Urothelium cell line (cell line): ENCODE measurements at places on chromosomes 2 and 18.

- DNase-seq = no peak
These were observed 17.2 kb downstream of the GKN2 start for GRCh38 chr2:68935471-68935870.

GRCh38 chr2:200086911-200087310 lies 131.5 kb downstream of the MAIP1 start:
- DNase-seq = peak; percentile 9

DNA sequence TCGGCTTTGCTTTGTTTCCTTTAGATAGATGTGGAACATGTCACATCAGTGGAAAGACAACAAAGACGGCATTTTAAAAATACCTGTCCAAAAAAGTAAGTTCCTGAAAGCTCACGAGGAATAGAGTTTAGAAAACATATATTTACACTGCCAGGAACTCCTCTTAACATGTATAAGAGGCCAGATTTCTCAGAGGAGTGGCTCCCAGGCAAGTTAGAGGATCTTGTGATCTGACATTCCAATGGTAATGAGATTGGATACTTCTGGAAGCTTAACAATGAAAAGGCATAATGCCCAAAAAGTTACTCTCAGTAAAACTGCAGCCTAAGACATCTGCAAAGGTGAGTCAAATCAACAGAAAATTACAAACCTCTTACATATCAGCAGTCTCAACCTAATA lies 77.1 kb downstream of the CYRIA start:
- no peak for DNase-seq

GRCh38 chr2:39918886-39919285 lies 139.8 kb upstream of the THUMPD2 start:
- DNase-seq = no peak

DNA sequence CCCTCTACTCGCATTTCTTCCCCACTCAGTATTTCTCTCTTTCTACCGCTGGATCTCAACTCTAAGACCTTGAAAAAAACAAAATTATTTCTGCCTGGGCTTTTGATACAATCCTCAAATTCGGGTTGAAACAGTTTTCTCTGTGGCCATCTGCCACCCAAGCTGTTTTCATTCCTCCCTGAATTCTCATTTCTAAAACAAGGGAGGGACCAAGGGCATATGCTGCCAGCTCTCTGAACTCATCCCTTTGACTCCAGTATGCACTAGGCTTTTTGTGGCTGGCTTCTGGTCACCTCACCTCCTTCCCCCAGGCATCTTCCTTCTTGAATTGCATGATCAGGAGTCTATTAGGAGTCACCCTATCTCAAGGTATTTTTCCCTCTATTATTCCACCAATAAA lies 49.5 kb downstream of the CCDC148 start:
- DNase-seq = no peak

DNA sequence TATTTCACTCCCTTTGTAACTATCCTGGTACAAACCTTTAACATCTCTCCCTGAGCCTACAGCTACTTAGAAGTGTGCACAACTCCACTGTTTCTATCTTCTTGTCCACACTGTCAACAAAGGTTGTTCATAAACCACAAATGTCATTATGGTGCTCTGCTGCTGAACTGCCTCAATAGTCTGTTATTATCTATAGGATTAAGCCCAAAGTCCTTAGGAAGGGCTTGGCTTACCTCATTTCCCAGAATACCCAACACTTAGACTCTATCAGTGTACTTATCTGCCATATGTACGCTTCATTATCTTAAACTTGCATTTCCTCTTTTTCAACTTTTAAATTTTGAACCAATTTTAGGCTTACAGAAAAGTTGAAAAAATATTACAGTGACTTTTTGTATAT lies 94.2 kb downstream of the HNMT start:
- DNase-seq = no peak

DNA sequence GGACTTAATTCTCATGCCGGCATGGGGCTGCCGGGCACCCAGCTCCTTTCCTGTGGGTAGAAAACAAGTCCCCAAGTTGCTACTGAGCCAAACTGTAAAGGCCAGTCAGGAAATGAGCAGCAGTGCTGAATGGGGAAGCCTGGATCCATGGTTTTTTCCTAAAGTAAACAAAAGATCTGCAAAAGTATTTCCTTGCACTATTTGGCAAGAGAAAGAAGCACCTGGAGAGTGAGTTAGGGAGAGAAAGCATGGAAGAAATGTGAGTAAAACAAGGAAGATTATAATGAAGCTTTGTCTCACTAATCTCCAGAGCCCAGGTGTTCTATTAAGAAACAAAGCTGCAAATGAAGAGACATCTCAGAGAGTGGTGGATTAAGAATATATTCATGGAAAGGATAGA lies 117.6 kb downstream of the METTL8 start:
- DNase-seq = no peak

DNA sequence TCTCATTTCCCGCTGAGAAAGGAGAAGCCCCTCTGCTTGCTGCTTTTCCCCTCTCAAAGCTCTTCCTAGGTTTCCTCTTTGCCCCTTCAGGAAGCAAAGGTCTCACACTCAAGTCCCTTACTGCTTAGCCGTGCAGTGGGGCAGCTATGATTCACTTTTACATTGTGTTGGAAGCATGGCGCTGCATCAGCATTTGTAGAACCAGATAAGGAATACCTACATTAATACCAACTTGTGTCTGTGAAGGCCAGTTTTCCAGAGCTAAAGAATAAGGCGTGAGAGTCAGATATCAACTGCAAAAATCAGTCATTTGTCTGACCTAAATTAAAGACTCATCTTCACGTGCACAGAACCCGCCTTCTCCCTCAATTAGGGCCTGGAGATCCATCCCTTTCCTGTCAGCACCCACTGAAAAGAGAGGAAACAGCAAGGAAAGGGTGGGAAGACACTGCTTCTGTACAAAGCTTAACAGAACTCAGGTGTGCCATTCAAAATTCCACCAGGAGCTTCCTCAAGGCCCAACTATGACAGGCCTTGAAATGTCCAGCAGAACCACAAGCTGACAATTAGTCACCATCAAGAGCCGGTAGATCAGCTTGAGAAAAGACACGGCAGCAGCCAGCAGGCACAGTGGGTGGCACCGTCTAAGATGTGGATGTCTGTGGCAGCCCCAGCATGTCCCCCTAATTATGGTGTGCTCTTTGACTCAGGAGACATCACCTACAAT lies 16.1 kb upstream of the XDH start:
- peak; percentile 25 for DNase-seq

DNA sequence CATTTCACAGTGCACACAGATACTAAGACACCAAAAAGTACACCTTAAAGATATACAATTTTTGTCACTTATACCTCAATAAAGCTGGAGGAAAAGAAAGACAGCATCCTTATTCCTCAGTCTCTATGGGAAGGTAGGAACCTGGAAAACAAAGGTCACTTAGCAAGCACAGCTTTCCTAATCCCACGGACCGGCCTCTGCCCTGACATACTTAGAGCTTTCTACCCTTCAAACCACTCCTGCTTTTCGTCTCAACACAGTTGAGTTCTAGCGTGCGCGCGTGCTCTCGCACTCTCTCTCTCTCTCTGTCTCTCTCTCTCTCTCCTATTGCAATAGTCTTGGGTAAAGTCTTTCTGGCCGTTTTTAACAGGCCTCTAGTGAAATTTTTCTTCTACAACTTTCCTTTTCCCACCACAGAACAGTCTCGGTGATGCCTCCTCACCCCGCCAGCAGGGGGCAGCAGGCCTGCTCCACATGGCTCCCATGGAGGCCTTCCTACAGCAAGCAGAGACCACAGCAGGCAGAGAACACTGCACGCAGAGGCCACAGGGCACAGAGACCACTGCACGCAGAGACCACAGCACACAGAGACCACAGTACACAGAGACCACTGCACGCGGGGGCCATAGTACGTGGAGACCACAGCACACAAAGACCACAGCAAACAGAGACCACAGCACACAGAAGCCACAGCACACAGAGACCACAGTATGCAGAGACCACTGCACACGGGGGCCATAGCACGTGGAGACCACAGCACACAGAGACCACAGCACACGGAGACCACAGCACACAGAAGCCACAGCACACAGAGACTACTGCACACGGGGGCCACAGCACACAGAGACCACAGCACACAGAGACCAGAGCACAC lies 106.9 kb downstream of the FBXO15 start:
- DNase-seq = peak; percentile 43

GRCh38 chr2:226669905-226670304 lies 129.7 kb downstream of the IRS1 start:
- no peak for DNase-seq

DNA sequence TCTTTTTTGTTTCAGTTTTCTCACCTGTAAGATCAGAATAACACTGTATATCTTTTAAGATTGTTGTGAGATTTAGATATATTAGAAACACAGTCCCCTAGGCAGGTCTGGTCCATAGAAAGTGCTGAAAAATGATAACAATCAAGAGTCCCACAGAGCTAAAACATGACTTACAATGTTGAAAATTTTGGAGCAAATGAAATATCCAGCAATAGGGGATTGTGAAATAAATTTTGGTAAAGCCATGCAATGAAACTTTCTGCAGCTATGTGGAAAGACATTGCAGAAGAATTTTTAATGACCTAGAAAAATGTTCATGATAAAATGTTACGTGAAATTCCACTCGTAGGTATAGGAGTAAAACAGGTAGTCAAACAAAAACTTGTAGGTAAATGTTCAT lies 127.6 kb upstream of the SERPINE2 start:
- no peak for DNase-seq

GRCh38 chr18:35407871-35408481 lies 30.8 kb upstream of the ZNF396 start:
- peak; percentile 40 for DNase-seq

GRCh38 chr18:48974304-48975119 lies 23.7 kb upstream of the SMAD7 start:
- no peak for DNase-seq

DNA sequence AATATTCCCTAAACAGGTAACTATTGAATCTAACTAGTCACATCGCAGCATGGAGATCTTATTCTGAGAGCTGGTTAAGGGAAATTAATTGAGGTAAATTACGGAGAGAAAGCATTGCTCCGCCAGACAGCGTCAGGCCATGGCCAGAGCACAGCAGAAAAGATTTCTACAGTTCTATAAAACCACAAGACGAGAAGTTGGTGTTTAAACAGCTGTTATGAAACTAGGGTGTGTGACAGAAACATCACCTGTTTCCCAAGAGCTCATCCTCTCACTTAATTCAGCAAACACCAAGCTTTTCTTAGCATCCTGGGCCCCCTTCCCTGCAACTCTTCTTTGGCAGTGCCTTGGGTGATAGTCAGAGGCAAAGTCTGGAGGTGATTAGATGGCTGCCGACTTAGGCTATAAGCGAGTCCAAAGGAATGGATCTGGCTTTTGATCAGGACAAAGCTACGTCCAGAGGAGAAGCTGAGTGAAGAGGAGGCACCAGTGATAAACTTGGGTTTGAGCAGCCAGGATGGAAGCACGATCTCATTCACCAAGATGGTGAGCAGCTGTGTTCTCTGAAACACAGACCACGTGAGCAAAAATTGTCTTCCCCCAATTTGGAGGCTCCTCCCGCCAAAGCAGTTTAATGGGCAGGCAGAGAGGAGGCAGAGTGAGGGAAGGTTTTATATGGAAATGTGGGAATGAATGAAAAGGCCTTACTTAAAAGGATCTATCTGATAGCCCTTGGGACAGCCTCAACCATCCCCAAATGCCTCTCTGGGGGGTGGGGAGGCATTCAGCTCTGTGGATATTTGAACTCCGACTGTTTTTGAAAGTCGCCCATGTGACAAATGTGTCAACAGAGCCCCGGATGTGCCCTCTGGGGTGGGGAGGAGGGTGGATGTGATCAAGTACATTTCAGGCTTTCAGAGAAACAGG lies 57.8 kb downstream of the PKDCC start:
- DNase-seq = no peak

- DNase-seq = no peak
These were observed 298.7 kb upstream of the COL3A1 start for GRCh38 chr2:188675391-188676009.

DNA sequence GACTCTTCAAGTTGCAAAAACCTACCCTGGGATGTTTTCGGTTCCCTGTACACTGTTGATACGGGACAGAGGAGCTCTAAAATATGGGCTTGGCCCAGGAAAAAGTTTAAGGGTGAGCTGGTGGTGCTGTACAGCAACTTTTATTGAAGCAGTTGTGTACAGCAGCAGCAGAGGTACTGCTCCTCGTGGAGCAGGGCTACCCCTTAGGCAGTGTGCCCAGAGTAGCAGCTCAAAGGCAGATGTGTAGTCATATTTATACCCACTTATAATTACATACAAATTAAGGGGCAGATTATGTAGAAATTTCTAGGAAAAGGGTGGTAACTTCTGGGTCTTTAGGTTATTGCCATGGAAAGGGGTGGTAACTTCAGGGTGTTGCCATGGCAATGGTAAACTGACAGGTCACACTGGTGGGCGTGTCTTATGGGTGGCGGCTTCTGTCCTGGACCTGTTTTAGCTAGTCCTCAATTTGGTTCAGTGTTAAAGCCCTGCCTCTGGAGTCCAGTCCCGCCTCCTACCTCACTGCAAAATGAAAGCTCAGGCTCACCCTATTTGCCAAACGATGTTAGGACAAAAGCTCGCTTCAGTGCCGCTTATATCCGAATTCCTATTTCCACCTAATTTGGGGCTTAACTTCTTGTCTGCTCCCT lies 203.2 kb downstream of the ETAA1 start:
- DNase-seq = no peak

DNA sequence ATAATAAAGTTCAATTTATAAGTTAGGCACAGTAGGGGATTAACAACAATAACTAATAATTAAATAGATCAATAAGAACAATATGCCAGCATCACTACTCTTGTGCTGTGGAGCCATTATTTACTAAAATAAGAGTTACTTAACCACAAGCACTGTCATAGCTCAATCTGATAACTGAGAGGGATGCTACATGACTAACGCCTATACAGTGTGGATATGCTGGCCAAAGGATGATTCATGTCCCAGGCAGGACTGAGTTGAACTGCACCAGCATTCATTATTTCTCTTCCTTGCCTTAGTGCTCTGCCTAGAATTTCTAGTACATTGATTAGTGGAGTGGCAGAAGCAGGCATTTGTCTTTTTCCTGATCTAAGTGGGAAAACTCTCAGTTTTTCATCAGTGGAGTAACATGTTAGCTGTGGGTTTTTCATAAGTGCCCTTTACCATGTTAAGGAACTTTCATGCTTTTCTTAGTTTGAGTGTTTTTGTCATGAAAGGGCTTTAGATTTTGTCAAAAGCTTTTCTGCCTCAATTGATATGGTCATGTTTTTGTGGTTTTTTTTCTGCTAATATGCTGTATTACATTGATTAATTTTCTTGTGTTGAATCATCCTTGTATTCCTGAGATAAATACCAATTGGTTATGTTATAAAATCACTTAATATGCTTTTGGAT lies 21.7 kb downstream of the KIAA1328 start:
- peak; percentile 12 for DNase-seq

DNA sequence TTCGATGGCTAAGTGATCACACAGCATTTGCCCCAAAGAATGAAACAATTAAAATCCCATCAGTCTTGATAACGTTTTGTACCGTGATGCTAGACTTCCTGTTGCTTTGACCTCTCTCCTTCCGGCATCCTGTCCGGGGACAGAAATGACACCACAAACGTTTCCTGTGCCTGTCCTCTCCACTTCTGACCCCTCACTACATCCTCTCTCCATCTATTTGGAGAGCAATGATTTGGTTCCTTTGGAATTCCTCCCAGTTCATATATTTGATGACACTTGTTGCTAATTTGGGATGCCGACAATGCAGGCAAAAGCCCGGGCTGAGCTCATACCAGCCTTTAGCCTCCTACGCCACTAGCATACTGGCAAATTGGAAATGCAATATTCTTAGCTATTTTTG lies 151.2 kb upstream of the CCDC68 start:
- DNase-seq = peak; percentile 6

GRCh38 chr18:48575658-48576456 lies 37.0 kb downstream of the CTIF start:
- no peak for DNase-seq

GRCh38 chr2:20350753-20351554 lies at the start of gene PUM2:
Gene PUM2 (minus strand): TSS chr2:20350844. CDS start chr2:20327360, 23,484 bp downstream.
- DNase-seq = peak; percentile 99

GRCh38 chr18:22257022-22257543 lies 87.7 kb downstream of the GATA6 start:
- DNase-seq = no peak
